ENCODE measurements at places on chromosomes 1 and 21.
A peak's percentile ranks its signal among the peaks of the same experiment; 100 is the strongest.

- no peak for DNase-seq
These were observed 12.4 kb downstream of the RNF220 start for GRCh38 chr1:44417351-44418021.

DNA sequence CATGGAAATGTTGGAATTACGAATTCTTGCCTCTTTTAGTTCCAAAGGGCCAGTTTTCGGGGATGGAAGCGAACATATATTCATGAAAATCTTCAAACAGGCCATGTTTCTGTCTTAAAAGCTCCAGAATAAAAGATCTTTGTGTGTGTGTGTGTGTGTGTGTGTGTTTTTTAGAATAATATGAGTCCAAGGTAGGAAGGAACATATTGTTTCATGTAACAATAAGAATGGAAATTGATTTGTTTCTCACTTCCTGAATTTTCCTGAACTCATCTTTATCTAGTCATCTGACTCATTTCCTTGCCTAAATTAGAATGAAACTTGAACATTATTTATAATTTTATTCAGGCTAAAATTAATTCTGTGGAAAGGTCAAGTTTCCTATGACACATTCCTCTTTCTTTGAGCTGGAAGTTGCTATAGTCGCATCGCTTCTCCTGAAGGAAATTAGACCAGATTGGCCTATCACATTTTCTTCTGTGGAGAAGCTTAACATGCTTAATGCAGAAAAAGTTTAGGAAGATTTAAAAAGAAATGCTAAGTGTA is 805.1 kb upstream of the ADAMTS5 start:
- no peak for DNase-seq

- no peak for DNase-seq
These were observed 24.8 kb downstream of the WDR47 start for GRCh38 chr1:109017134-109017533.

- DNase-seq = no peak
These were observed 106.7 kb downstream of the FMN2 start for GRCh38 chr1:240198376-240198775.

DNA sequence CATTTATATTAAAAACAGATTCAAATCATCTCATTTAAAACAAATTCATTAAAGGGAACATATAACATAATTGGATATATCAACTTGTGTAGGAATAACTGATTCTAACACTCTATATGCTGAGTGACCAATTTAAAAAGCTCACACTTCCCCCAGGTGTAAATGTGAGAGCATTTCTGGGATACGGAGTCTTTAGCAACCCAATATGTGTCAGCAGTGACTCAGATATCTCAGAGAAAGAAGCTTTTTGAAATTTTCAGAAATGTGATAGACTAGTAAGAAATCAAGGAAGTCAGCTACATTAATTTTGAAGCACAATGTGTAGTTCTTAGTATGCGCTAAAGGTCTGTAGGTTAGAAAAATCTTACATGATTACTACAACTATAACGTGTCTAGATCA is 87.9 kb upstream of the SERTAD4 start:
- no peak for DNase-seq

DNA sequence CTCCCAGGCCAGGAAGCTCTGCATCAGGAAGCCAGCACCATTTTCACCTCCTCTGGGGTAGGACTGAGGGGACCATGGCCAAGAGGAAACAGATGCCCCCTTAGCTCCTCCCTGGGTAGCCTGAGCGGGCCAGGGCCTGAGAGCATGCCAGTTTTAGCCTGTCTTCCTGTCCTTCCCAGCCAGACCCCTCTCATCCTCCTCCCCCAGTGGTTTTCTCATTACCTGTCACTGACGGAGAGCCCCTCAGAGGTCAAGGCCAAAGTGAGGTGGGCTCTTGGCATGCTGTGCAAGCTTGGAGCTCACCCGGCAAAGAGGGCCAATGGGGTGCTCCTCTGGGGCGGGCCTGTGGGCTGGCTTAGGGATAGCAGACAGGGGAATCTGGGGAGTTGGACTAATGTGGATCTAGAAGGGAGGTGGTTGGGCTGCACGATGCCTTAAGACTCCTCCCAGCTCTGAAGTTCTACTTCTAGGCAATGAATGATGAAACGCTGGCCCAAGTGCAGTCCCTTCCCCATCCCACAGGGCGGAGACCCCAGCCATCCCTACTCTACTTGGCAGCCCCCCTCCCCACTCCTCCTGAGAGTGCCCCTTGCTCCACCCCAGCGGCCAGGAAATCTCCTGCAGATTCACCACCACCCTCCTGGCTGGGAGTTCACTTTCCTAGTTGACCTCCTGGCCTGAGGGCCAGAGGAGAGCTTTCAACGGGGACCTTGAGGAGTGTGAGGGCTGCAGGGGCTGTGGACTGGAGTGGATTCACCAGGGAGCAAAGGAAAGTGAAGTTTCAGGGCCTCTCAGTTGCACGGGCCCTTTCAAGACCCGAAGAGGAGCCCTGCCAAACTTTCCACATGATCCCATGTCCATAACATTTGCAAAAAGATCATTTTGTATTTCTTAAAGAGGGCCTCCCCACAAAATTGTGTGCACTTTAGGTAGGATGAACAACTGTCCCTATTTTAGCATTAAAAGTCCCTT is 9.4 kb upstream of the LMNA start:
- DNase-seq = no peak

DNA sequence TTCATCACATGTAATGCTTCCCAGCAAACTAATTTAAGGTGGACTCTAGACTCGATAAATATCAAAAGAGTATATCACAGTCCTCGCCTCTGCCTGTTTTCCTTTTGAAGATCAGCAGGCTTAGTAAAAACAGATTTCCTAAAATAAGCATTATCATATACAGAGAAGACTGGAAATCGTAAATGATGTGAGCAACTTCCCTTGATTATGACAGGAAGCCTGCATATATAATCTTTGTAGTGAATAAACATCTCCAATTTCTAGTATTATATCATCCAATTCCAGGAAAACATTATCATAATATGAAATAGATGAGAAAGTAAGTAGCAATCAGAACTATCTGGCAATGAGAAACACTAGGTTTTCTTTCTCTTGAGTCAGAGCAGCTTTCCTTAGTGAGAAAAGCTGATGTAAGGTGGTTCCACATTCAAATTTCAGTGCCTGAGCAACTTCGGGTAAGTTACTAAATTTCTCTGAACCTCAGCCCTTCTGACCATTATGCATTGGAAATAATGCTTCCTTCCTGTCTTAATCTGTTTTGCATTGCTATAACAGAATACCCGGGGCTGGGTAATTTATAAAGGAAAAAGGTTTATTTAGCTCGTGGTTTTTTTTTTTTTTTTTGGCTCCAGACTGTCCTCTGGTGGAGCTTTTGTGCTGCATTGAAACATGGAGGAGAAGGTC is 12.6 kb upstream of the POU2F1 start:
- DNase-seq = peak; percentile 25

DNA sequence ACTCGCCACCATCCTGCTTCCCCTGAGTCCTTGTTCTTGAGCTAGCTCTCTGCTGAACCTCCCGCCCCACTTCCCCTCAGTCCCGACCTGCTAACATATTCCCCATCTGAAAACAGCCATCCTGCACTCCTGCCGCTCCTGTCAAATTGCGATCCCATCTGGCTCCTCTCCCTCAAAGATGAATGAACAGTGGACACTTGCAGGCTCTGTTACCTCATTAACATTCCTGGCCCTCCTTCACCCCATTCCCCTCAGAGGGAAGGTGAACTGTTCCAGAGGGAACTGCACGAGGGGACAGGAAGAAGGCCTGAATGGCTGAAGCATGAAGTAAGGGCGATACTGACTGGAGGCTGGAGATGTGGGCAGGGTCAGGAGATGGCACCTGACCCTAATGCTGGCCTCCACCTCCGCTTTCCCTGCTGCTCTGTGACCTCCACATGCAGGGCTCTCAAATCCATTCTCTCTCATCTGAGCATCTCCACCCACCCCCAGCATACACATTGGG is 7.4 kb upstream of the CELSR2 start:
- no peak for DNase-seq

GRCh38 chr1:166489356-166489669 is 322.5 kb upstream of the FAM78B start:
- no peak for DNase-seq

- DNase-seq = no peak
These were observed 4.9 kb upstream of the SHISA4 start for GRCh38 chr1:201883786-201884185.

- no peak for DNase-seq
These were observed 5.4 kb downstream of the CYP4B1 start for GRCh38 chr1:46804027-46804889.

GRCh38 chr1:247360991-247361731 is 29.5 kb upstream of the ZNF496 start:
- no peak for DNase-seq

- no peak for DNase-seq
These were observed 25.4 kb downstream of the LDLRAD2 start for GRCh38 chr1:21837476-21837875.

- DNase-seq = no peak
These were observed 30.8 kb upstream of the DIPK1A start for GRCh38 chr1:92992054-92992453.

GRCh38 chr1:157969697-157970485 is 23.6 kb upstream of the KIRREL1 start:
- peak; percentile 41 for DNase-seq

- DNase-seq = no peak
These were observed at the start of gene GUCA2A for GRCh38 chr1:42164551-42165420. TSS of gene GUCA2A (minus strand) at chr1:42164745. CDS start at chr1:42164712, 33 bp downstream.

- DNase-seq = no peak
These were observed 103.3 kb upstream of the DEPDC1 start for GRCh38 chr1:68600049-68600661.

DNA sequence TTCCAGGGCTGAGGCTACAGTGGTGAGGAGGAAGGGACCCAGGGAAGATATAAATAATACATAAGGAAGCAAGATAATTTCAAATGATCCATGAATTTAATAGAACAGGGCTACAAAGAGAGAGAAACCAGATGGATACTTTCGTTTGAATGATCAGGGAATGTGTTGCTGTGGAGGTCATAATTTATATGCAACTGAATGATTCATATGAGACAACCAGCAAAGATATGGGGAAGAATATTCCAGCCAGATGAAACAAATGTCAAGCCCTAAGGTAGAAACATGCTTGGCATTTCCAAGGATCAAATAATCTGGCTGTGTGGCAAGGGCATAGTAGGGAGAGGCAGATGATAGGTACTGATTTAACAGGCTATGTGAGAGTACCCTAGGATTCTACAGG is 84.8 kb upstream of the ZC3H11B start:
- no peak for DNase-seq

- DNase-seq = peak; percentile 9
These were observed 513 bp downstream of the GTF2B start for GRCh38 chr1:88890791-88891317.

DNA sequence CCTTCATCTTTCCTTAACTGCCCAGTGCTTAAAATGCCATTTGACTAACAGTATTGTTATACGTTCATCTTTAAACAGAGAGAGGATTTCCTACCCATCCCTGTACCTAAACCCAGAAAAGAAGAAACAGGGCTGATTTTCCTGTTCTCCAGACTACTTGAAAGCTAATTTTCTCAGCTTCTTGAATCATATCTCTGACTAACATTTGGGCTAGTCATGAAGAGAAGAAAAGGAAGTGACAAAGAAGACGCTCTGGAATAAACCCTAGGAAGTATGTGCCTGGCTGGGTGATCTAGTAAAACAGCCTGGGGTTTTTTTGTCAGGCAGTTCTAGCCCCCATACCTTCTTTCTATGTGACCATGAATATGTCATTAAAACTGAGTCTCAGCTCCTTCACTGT is 44.8 kb upstream of the SGIP1 start:
- DNase-seq = no peak

GRCh38 chr1:156276532-156276931 is 6.1 kb downstream of the SMG5 start:
- no peak for DNase-seq

DNA sequence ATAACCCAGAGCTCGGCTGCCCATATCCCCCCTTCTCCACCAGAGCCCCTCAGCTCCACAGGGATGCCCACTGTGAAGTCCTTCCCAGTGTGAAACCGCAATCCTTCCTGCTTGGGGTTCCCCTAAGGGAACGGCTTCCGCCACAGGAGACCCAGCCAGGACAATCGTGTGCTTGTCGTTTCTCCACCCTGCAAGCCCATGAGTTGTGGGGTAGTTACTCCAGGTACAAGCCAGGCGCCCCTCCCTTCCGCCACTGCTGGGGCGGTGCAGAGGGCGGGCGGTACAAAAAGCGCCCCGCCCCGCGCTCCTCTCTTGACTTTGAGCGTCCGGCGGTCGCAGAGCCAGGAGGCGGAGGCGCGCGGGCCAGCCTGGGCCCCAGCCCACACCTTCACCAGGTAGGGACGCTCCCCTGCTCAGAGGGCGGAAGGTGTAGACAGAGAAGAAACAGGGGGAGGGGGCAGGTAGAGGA is at the start of gene TINAGL1:
TSS of gene TINAGL1 (plus strand) at position 315 of the 469 bp plus-strand sequence. CDS start 634 bp downstream, outside the sequence.
- no peak for DNase-seq

GRCh38 chr1:150066838-150067183 is 765 bp upstream of the VPS45 start:
- DNase-seq = no peak

DNA sequence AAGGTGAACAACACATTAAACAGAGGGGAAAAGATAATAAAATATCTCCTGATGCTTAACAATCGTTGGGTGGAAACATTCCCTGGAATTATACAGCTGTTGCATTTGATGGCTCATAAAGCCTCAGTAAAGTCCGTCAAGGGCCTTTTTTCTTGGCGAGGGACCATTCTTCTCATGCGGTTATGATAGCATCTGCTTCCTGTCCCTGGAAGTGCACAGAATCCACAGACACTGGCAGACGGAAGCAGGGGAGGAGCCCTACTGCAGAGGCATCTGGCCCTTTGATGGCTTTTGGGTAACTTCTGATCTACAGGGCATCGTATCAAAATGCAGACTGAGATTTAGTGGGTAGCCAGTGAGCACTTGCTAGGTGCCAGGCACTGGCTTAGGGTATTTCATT is 286.9 kb downstream of the KIF26B start:
- DNase-seq = no peak

- DNase-seq = no peak
These were observed 111.9 kb downstream of the DENND1B start for GRCh38 chr1:197663162-197663953.

GRCh38 chr1:84255582-84255981 is 45.9 kb upstream of the SAMD13 start:
- no peak for DNase-seq

GRCh38 chr21:32921632-32922230 is 104.0 kb upstream of the OLIG2 start:
- peak; percentile 16 for DNase-seq

- no peak for DNase-seq
These were observed 62.1 kb upstream of the PROX1 start for GRCh38 chr1:213925531-213926182.

DNA sequence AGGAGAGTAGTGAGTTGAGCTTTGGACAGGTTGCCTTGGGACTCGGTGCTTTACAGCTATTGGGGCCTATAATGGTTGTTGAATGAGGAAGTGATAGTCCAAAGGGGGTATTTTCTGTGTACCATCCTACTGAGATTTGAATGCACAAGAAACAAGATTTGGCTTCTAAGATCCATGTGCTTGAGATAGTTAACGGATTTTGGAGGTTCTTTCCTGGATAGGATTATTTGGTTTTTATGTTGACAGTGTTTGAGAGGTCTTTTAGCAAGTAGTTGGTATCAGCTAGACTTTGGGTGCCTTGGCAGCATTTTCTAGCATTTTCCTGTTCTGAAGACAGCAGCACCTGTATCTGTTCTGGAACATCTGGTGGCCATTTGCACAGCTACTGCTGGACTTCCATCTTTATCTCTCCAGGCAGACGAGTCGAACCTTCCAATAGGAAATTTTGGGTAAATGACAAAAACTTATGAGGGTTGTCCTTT is 3.6 kb upstream of the SCAF4 start:
- peak; percentile 49 for DNase-seq

GRCh38 chr1:38076455-38076854 is 29.9 kb upstream of the POU3F1 start:
- no peak for DNase-seq
